RPMI8226 (cell line): ENCODE measurements at places on chromosomes 2 and 18.
A peak's percentile ranks its signal among the peaks of the same experiment; 100 is the strongest.

DNA sequence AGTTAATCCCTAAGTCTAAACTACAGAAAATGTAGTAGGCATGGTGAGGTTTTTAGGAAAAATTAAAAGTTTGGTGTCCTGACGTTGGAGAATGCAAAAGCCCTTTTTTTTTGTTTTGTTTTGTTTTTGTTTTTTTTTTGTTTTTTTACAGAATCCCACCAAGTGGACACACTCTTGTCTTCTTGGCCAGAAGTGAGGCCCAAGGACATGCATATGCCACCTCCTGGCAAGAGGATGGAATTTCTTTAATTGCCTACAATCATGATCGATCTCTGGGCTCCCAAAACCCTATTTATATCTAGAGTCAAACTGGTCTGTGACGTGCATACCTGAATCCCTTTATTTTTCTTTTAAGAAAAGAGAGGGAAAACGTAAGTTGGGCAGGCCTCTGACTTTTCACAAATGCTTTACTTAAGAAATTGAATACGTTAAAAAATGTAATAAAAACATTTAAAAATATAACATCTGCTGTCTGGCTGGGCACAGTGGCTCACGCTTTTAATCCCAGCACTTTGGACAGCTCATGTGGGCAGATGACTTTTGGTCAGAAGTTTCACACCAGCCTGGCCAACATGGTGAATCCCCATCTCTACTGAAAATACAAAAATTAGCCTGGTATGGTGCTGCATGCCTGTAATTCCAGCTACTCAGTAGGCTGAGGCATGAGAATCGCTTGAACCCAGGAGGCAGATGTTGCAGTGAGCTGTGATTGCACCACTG lies 502.7 kb downstream of the CBLN2 start:
- no peak for DNase-seq

- no peak for DNase-seq
Measured at GRCh38 chr2:134190062-134190806, 63.6 kb upstream of the MGAT5 start.

- no peak for DNase-seq
Measured at GRCh38 chr2:88226754-88227153, 56.6 kb downstream of the THNSL2 start.

- peak; percentile 58 for DNase-seq
Measured at GRCh38 chr2:219495531-219496122, 3.1 kb upstream of the GMPPA start.

- DNase-seq = no peak
Measured at GRCh38 chr18:12907258-12907925, 23.4 kb upstream of the PTPN2 start.

GRCh38 chr2:10709290-10709939 lies 12.0 kb upstream of the ATP6V1C2 start:
- DNase-seq = no peak

GRCh38 chr2:673615-674320 lies 3.4 kb downstream of the TMEM18 start:
- DNase-seq = no peak

GRCh38 chr2:59892398-59892797 lies 661.1 kb downstream of the BCL11A start:
- no peak for DNase-seq

DNA sequence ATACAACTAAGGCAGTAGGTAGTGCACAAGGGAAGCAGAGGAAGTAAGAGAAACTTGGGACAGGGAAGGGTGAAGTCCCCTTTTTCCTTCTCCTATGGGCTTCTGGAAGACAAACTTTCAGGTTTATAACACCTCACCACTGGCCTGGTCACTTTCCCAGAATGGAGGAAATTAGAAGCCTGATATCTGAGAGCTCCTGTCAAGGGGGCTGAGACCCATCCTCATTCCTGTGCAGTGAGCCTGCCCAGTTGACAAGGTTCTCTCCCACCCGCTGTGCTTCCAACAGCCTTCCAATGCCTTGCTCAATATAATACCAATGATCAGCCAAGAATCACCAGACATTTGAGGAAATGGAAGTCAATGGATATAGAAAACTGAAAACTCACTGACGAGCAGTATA lies 100.4 kb upstream of the YPEL5 start:
- no peak for DNase-seq

DNA sequence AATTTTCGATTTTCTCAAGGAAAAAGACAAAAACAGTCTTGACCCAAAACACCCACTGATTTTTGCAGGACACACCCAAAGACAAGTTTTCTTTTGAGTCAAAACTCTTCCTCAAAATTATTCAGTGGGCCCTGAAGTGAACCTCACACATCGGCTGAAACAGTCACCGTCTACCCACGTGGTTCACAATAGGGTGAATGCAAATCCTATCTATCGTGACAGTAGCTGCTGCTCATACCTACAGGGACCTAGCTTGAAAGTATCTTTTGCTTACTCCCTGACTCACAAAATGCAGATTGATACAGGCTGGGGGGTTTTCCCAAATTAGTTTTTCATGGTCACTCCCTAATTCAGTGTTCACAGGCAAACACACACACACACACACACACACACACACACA lies 10.7 kb upstream of the CD226 start:
- no peak for DNase-seq

DNA sequence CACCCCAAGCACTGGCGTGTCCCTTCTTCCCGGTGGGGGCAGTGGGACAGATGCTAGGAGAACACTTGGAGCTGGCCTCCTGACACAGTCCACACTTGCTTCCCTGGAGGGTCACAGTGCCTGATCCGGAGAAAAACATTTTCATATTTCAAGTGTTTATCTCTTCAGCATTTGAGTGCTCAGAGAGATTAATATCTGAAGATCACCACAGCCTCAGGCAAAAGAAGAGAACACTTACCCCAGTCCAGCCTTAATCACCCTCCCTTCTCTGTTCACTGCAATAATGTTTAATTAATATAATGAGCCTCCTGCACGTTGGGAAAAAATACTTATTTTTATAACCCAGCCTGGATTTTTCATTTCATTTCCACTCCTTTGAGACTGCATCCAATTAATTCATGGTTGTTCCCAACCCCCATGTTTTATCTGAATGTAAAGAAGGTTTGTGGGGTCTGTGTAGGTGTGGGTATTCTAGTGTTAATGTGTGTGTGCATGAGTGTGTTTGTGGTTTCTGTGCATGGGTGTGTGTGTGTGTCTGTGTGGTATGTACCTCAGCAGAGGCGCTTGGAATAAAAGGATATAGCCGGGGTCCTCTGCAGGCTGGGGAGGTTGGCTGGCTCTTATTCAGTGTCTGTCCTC lies 72.1 kb downstream of the NRP2 start:
- DNase-seq = no peak

DNA sequence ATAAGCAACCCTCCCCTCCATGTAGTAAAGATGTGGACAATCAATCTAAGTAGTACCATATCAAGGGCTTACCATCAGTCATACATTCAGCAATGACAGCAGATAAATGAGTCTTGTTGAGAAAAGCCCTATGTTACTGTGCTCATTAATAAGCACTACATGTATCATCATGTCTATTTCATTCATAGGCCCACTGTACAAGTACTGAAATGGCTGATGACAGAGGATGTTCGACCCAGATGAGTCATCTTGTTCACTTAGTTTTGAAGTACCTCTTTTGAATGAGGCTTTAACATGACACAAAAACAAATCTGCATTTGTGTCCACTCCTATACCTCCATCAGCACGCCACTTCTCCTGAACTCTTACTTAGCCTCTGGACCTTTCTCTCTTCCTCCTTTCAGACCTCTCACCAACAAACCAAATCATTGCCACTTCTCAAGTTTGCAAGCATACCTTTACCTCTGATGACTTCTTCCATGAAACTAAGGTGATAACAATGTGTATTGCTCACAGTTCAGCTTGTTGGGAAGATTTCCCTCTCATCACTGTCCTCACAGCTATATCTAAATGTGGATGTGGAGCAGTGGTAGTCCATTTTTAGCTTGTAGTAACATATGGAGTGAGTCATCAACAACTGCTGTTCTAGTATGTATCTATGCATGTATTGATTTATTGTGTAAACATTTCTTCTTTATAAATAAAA lies 921.0 kb upstream of the SLC39A10 start:
- no peak for DNase-seq

DNA sequence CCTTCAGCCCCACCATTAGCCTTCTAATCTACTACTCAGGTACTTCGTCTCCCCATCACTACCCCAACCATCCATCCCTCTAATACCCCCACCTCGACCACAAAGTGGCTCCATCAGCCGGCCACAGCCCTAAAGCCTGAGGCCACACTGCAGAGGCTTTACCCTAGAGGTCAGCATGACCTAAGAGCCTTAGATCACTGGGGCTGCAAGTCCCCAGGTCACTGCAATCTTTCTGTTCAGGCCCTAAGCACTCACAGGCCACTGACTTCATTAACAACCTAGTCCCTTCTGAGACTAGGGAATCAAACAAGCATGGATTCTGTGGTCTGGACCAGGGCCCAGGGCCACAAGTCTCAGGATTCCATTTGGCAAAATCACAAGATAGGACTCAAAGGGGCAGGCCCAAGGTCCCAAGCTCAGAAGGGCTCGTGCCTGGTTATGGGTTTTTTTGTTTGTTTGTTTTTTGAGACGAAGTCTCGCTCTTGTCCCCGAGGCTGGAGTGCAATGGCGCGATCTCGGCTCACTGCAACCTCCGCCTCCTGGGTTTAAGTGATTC lies 37.0 kb upstream of the PKDCC start:
- DNase-seq = no peak

DNA sequence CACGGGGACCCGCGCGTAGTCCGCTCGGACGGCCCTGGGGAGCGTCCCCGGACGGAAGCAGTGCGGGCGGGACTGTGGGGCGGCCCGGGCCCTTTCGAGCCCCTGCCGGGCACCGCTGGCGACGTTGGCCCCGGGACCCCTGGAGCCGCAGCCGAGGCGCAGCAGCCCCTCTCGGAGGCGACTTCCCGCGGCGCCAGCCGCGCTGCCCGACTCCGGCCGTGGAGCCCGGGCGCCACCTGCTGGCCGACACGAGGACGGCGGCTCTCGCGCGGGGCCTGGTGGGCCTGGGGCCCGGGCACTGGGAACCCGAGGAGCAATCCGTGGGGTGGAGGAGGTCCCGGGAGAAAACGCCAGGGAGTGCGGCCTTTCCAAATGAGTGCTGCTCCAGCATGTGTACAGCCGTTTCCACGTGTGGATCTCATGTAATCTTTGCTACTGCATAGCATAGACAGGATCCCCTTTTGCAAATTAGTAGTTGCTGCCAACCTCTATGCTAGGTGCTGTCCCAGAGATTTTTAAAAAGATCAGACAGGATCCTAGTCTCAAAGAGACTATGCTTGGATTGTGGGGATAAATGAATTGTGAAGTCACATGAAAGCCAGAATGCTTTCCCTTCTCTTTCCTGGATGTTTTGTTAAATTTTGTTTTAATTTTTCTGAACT lies 4.0 kb downstream of the ID2 start:
- DNase-seq = peak; percentile 74

- DNase-seq = no peak
Measured at GRCh38 chr18:610214-610928, 13.6 kb downstream of the CLUL1 start.
